Posterior cingulate gyrus (tissue), 11 donors: ENCODE measurements at places on chromosomes 13 and 19.
A peak's percentile ranks its signal among the peaks of the same experiment; 100 is the strongest.

DNA sequence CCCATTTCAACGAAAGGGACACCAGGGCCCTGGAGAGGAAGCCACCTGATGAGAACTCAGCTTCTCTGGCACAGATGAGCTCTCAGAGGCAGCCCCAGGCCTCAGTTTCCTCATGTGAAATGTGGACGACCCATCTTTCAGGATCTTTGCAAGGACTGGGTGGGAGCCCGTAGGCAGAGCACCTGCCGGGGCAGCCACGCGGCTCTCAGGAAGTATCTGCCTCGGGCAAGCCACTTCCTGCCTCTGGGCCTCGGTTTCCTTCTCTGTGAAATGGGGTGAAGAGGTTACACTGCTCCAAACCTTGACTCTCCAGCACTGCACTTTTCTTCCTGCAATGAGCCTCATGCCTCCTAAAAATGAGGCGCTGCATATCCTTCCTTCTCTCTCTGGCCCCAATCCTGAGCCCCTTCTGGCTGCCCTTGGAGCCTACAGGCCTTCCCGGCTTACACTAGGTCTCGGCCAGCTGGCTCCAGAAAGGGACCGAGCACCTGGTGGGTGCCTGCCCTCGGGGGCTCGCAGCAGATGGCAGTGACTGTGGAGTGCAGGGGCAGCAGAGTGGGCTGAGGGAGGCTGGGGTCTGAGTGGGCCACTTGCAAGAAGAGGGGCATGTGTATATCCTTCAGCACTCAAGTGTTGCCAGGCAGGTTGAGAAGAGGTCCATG lies 3.5 kb downstream of the SSBP4 start:
- no peak for DNase-seq

DNA sequence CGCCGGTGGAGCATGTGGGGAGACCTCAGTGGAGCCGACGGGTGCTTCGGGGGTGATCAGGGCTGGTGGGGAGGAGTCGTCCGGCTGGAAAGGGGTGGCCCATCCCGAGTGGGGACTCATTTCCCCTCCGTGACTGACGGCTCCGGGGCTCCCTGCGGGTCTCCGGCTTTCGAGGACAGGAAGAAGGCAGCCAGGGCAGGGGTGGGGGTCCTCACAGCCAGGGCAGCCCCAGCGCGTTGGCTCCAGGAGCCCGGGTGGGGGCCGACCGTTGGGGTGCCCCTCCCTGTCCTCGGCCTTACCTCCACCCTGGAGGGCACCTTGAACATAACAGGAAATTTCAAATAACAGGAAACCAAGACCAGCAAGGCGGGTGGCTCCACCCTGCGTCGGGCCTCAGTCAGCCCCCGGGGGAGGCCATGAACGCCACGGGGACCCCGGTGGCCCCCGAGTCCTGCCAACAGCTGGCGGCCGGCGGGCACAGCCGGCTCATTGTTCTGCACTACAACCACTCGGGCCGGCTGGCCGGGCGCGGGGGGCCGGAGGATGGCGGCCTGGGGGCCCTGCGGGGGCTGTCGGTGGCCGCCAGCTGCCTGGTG lies at the start of gene S1PR4:
S1PR4 (plus strand) TSS at position 393 of the 596 bp plus-strand sequence; CDS start at position 417, 24 bp downstream.
- DNase-seq = no peak

- no peak for DNase-seq
Observed at GRCh38 chr13:30585748-30586262, 31.9 kb upstream of the USPL1 start.

- no peak for DNase-seq
Observed at GRCh38 chr19:29687897-29688728, 22.9 kb downstream of the PLEKHF1 start.

- peak; percentile 56 for DNase-seq
Observed at GRCh38 chr13:102400675-102401145, 1.1 kb downstream of the FGF14 start.

GRCh38 chr19:5897189-5897969 lies 6.2 kb downstream of the NDUFA11 start:
- DNase-seq = no peak

DNA sequence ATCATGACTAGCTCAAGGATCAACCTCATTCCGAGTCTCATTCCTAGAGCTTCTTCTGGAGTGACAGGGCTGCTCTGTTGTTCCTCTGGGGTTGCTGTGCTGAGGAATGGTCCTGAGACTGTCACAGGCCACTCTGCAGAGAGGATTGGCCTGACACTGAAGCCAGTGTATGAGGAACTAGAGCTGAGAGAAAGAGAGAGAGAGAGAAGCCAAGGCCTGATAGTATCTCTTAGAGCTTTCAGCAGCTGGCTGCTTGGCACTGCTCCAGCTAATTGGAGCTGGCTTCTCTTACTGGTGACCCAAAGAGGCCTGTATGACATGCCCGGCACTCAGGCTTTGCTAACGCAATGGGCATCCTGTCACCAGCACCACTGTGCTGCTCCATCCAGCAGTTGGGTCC lies 73.4 kb upstream of the FLT1 start:
- peak; percentile 67 for DNase-seq

DNA sequence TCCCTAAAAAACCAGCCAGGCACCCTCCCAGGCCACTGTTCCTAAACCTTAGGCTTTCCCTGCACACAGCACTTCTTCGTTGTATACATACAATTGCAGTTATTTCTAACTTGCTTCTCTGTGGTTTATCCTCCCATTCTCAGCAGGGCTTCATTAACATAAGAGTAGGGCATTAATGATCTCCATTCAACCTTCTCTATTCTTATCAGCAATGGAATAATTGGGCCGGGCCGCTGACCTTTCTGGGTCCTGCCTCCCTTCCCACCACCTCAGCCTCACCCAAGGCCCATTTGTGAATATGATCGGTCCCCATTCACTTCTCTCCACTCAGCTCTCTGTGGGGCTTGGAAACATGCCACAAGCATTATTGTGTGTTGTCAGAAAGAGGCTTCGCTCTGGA lies 184.2 kb downstream of the SUCLA2 start:
- no peak for DNase-seq

DNA sequence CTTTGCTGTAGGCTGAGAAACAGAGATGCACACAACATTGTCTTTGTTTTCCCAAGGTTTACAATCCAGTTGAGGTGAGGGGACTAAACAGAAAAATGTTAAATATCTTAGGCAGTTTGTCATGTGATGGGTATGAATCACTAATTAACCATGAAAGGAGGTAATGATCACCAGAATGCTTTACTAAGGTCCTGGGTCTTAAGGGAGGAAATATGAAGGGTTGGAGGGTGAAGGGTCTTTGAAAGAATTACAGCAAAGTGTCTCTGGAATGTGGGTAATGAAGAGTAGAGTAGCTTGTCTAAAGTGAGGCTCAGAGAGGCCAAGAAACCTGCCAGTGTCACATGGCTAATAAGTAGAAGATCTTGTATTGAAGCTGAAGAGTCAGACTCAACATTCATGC lies 19.0 kb downstream of the BIVM start:
- no peak for DNase-seq

DNA sequence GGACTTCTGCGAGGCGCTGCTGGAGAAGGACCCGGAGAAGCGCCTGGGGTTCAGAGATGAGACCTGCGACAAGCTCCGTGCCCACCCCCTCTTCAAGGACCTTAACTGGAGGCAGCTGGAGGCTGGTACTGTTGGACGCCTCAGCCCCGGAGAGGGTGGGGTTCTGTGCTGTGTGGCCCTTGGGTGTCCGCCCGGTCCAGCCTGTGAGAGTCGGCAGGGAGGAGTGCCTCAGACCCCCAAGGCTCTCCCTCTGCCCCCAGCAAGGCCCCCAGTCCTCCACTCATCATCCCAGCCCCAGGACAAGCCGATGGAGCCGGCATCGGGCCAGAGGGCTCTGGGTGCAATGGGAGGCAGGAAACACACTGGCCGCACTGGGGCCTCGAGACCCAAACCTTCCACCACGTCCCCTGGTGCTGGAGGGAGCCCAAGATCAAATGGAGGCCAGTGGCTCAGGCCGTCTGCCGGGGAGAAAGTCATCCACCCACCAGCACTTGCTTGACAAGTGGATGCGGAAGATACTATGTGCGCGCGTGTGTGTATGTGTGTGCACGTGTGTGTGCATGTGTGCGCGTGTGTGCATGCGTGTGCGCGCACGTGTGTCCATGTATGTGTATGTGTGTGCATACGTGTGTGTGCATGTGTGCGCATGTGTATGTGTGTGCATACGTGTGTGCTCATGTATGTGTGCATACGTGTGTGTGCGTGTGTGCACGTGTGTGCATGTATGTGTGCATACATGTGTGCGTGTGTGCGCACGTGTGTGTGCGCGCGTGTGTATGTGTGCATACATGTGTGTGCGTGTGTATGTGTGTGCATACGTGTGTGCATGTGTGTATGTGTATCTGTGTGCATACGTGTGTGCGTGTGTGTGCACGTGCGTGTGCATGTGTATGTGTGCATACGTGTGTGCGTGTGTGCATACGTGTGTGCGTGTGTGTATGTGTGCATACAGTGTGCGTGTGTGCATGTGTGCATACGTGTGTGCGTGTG lies 25.8 kb upstream of the TMEM255B start:
- no peak for DNase-seq

DNA sequence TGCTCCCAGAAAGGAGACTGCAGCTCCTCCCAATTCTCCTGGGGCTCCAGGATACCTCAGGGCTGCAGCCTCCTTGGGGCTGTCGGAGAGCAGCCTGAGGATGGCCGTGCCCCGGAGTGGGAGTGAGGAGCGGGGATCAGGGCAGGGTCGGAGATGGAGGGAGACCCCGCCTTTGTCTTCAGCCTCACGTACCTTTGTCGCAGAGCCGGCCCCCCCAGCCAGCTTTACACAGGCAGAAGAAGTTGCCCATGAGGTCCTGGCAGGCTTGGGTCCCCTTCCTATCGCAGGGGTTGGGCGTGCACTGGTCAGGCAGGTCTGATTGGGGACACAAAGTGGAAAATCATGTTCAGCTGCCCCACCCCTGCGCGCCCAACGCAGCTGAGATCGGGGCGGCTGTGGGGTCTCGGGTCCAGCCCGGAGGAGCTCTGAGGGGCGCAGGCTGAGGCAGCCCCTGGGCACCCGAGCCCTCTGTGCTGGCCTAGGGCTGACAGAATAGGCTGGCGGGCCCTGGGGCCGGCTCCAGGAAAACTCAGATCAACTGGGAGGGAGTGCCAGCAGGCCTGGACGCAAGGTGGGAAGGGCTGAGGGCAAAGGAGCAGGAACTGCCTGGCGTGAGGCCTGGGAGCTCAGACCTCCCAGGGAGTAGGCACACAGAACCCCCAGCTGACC lies 24.2 kb downstream of the GAS6 start:
- DNase-seq = no peak

DNA sequence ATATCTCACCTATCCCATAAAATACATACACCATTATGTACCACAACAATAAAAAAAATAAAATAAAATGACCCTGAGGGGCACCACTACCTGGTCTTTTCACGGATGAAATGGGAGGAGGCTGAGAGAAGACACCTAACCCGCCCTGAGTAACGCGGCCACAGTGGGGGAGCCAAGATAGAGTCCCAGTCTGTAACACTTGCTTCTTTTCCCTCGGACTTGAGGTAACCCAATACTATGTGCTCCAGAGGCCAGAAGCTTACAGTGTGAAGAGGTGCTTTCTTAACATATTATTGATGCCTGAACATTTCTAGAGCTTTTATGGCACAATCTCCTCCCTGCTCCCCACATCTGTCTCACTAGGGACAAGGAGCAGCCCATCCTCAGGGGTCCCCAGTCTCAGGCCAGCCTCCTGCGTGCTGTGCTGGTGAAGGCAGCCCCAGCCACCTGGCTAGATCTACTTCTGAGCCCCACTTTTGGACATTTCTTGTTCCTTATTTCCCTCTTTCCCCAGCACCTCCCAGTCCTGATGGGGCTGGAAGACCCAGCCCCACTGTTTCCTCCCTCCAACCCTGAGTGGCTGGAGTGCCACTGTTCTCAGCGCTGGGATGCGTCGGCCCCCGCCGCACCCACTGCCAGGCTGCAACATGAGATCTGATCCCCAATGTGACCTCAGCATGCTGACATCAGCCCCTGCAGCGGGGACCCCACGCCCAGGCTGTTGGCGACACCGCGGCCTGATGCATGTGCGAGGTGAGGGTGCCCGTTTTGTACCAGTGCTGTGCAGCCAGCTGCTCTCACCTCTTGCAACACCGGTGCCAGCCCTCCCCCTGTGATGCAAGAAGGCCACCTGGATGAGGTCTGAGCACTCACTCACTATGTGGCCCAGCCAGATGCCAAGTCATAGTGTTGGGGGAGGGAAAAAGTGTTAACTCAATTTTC lies 143.3 kb downstream of the DCLK1 start:
- no peak for DNase-seq

- DNase-seq = no peak
Observed at GRCh38 chr19:39845172-39845571, 1.0 kb downstream of the FBL start.

GRCh38 chr13:73090116-73090822 lies 31.5 kb downstream of the KLF5 start:
- no peak for DNase-seq

- DNase-seq = no peak
Observed at GRCh38 chr13:43300865-43301264, 277.5 kb downstream of the DNAJC15 start.

DNA sequence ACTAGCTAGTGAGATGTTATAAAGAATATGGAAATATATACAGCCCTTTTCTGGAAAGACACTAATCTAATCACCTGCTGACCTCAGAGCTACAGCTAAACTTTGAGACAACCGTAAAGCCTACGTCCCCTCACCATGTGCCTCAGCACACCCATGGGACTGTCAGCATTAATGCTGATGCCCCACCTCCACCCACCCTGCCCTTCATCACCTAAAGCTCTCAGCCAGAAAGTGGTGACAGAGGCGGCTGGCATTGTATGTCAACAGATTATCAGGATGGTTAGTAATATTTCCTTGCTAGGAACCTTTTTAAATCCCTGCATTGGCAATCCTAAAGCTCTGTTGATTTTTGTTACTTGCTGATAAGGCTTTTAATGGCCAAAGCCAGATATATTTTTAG lies 1177.9 kb downstream of the DIAPH3 start:
- DNase-seq = no peak

- no peak for DNase-seq
Observed at GRCh38 chr13:55091172-55091571, 2049.5 kb upstream of the PRR20A start.

GRCh38 chr13:96093296-96094006 lies 3.5 kb downstream of the HS6ST3 start:
- no peak for DNase-seq

GRCh38 chr19:4902796-4903195 lies at the start of gene ARRDC5:
Gene ARRDC5, minus strand, starts transcription at chr19:4902896. Its CDS starts 71 bp downstream, at chr19:4902825.
- no peak for DNase-seq

DNA sequence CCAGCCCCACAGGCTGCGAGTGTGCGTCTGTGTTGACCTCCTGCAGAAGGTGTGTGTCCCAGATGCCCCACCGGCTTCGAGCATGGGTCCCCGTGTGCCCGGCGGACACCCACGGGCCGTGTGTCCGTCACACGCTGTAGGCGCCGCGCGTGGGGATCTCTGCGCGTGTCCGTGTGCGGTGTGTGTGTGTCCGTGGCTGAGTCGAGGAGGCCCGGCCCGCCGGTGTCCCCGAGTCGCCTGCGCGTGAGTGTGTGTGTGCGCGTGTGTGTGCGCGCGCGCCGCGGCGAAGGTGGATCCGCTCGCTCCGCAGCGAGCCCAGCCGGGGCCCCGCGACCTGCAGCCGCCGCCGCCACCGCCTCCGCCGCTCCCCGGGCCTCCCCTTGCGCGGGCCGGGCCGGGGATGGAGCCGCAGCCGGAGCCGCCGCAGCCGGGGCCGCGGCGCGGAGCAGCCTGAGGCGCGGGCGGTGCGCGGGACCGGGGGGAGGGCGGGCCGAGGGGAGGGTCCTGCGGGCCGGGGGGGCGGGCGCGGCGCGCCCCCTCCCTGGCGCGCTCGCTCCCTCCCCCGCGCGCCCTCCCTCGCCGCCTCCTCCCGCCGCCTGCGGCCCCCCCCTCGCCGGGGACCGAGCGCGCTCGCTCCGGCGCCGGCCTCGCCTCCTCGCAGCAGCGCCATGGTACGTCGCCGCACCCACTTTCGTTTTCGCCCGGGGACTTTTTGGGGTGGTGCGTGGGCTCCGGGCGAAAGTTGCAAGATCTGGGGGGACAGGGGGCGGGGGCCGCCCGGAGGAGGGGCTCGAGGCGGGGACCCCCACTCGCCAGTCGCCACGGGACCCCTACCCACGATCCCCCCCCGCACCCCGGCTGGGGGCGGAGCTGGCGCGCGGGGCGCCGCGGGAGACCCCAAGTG lies 7.1 kb upstream of the NFIC start:
- peak; percentile 80 for DNase-seq
